ENCODE measurements at places on chromosomes 3 and 15.

- DNase-seq: no peak
These were observed 132.2 kb upstream of the TBC1D5 start for GRCh38 chr3:17874636-17875035.

- no peak for DNase-seq
These were observed 1.6 kb downstream of the SHF start for GRCh38 chr15:45185903-45186770.

GRCh38 chr3:32991781-32992180 lies 40.3 kb downstream of the CCR4 start:
- DNase-seq: no peak

GRCh38 chr3:175511219-175511785 lies 652.2 kb downstream of the NAALADL2 start:
- no peak for DNase-seq

DNA sequence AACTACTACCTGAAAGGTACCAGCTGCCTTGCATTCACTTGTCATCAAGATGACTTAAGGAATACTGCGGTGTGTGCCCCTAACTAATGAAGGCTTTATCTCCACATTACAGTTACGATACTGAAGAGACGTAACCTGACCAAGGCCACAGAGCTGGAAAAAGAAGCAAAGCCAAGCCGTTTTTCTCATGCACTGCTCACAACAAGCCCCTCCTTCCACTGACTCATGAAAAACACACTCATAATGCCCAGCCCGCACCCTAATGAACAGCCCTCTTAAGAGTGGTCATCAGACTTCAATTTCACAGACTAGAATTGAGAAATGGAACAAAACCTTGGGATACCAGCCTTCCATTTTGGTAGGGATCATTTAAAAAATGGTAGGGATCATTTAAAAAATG lies 11.6 kb downstream of the PSMD6 start:
- DNase-seq: no peak

DNA sequence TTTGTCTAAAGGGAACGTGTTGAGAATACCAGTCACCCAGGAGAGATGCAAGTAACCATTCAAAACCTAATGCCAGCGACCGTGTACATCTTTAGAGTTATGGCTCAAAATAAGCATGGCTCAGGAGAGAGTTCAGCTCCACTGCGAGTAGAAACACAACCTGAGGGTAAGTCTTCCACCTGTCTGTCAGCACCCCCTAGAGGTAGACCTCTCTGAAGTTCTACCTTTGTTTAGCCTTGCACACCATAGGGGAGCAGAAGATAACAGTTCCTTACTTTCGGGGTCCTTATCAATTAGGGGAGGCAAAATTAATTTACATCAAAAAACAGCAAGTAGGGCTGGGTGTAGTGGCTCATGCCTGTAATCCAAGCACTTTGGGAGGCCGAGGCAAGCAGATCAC lies 124.4 kb downstream of the HCN4 start:
- DNase-seq: peak; percentile 33

GRCh38 chr15:49815950-49816349 lies 195.1 kb downstream of the DTWD1 start:
- DNase-seq: no peak

GRCh38 chr3:183911763-183912506 lies 27.3 kb upstream of the PARL start:
- DNase-seq: no peak

DNA sequence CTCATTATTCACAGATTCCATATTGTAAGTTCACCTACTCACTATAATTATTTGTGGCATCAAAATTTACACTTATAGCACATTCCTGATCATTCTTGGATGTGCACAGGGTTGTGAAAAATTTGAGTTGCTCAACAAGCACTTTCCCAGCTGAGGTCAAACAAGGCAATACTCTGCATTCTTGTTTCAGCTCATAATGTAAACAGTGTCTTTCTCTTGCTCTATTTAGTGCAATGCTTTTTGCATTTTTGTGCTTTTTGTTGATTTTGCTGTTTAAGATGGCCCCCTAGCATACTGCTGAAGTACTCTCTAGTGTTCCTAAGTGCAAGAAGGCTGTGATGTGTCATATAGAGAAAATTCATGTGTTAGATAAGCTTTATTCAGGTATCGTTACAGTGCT lies 66.7 kb upstream of the TNIK start:
- DNase-seq: no peak
